ENCODE measurements at places on chromosomes 12 and 14.

DNA sequence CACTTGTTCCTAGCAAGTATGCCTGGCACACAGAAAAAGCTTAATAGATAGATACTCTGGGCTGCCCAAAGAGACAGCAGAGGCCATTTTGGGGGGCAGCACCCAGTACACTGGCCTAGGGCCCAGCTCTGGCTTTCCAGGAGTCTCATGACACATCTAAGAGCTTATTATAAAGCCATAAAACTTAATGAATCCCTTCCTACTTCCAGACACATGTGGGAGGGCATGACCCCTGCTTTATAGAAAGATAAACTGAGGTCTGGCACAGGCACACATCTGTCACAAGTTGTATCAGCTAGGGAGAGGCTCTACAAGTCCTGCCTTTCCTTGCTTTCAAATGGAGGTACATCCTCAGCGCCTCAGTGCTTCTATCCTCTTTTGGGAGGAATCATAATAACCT is 27.1 kb downstream of the FMNL3 start:
- no peak for DNase-seq

DNA sequence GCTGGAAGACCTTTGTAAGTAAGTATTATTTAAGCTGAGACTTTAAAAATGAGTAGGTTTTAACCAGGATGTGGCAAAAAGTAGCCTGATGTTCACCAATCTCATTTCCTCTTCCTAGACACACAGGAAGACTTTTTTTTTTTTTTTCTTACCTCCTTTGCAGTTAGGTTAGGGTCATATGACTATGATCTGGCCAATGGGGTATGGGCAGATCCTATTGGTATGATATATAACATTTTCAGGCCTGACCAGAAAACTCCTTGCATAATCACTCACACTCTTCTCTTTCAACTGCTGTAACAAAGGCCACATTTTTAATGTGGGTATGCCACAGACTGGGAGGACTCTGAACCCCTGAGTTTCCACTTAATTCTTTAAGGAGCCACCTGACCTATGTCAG is 2.7 kb upstream of the RPS6KA5 start:
- DNase-seq, result peak; percentile 37

DNA sequence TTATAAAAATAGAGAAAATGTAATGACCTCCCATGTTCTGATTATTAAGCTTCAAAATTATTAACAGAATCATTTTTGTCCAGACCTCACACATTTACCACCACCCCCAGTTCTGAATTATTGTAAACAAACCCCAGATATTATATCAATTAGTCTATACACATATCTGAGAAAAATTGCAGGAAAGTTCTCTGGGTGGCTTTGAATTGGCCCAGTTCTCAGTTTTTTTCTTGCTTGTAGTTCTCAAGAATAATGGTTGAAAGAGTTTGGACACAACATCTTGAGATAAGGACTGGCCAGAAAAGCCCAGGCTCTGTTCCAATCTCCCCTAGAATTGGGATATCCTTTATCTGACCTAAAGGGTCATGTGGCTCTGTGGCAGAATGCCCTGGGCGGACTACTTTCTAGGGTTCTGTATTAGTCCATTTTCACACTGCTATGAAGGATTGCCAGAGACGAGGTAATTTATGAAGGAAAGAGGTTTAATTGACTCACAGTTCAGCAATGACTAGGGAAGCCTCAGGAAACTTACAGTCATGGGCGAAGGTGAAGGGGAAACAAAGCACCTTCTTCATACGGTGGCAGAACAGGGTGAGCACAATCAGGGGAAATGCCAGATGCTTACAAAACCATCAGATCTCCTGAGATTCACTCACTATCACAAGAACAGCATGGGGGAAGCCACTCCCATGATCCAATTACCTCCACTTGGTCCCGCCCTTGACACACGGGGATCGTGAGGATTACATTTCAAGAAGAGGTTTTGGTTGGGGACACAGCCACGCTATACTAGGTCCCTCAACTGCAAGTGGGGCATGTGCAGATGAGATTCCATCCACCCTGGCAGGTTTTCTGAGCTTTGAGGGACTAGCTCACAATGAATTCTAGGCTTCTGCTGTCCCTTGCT is 1504.6 kb upstream of the FLRT2 start:
- DNase-seq, result no peak

- no peak for DNase-seq
These were observed 22.7 kb downstream of the CGRRF1 start for GRCh38 chr14:54532111-54533012.

Measured in GDM1 (cell line).